ENCODE measurements at places on chromosomes 6 and 20.

DNA sequence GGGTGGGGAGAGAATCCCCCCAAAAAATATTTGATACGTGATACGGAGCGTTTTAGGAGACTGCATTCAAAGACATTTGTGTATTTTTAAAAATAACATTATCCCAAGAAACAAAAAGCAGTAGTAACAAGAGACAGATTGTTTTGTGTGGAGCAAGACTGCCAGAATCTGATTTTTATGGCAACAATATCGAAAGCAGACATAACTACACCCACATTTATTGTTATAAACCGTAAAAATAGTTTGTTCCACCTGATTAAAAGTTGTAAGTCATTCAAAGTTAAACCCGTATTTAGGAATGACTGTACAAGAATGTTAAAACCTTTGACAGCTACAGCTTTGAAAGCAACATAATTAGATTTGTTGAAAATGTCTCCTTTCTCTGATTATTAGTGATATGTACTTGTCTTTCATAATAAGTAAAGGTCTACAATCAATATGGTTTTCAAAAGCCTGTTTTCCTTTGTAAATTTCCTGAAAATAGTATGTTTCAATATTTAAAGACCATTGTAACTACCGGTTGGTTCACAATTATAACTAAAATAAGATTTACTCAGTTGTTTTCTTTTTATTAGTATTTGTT is 2.7 kb downstream of the EYA4 start:
- DNase-seq, result no peak

DNA sequence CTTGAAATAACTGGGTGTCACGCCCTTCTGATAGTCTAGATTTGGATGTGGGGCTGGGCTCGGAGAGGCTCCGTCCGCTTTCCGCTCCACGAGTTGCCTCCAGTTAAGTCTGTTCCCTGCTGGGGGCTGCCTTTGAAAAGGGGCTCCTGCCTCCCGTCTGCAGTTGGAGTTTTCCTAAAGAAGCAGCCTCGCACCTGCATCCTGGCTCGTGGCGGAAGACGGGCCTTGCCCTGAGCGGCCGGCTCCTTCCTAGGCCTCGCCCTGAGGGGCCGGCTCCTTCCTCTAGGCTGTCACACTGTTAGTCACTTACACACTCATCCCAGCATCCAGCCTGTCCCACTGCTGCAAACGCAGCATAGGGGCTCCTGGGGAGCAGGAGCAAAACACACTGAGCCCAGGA is 74.4 kb downstream of the SMOC2 start:
- no peak for DNase-seq

DNA sequence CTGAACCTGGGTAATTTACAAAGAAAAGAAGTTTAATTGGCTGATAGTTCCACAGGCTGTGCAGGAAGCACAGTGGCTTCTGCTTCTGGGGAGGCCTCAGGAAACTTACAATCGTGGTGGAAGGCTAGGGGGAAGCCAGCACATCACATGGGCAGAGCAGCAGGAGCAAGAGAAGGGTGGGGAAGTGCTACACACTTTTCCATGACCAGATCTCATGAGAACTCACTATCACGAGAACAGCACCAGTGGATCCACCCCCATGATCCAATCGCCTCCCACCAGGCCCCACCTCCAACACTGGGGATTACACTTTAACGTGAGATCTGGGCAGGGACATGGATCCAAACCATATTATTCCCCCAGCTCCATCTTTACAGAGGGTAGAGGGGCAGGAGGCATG is 166.4 kb downstream of the NFATC2 start:
- DNase-seq, result no peak

DNA sequence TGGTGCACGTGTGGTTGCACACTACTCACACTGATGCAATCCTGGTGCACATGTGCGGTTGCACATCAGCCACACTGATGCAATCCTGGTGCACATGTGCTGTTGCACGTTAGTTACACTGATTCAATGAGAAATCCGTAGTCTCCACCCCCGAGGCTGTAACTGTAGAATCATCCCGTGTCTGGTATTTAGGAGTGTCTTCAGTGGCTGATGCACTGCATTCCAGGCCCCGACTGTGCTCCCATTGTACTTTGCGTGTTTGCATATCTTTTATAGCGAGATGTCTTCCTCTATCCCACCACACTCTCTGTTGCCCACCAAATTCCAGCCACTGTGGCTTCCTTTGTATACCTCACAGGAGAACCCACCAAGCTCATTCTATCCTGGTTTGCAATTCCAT is 87.8 kb upstream of the MTHFD1L start:
- no peak for DNase-seq

DNA sequence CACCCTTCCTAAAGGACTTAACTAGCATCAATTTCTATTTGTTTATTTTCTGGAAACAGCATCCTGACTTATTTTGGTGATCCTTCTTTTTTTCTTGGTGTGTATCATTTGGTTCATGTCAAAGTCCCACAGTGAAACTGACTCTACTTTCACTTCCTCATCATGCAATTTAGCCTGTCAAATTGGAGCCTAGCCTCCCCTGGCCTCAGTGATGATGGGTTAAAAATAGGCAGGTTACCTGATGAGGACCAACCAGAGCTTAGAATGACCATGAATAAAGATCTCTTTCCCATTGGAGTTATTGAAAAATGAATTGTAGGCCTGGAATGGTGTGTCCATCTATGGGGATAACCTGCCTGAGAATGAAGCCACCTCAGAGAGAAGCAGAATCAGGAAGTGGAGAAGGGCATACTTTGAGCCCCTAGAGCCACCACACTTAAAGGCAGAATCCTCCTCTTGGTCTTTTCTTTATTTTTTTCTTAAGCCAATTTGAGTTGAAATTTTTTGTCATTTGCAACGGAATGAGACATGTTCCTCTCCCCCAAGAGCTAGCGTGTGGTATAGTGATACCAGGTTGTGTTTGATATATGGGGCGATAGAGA is 105.6 kb downstream of the BTBD3 start:
- no peak for DNase-seq

- DNase-seq, result no peak
Observed at GRCh38 chr6:35945650-35946025, 24.7 kb upstream of the SRPK1 start.

DNA sequence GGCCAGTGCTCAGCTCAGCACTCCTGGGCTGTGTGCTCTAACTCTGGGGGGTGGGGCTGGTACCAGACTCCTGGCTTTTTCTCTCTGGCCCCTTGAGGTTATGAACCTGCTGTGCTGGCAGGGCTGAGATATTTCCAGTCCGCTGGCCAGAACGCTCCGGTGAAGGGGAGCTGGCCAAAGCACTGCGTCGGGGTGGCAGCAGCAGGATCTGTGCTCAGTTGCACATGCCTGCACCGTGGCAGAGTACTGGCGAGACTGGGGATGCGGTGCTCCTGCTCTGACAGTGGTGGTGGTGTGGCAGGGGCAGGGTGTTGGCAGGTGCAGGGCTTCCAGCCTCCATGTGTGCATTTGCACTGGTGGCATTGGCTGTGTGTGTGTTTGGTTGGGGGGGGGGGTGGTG is 374.4 kb downstream of the PHF3 start:
- DNase-seq, result no peak

DNA sequence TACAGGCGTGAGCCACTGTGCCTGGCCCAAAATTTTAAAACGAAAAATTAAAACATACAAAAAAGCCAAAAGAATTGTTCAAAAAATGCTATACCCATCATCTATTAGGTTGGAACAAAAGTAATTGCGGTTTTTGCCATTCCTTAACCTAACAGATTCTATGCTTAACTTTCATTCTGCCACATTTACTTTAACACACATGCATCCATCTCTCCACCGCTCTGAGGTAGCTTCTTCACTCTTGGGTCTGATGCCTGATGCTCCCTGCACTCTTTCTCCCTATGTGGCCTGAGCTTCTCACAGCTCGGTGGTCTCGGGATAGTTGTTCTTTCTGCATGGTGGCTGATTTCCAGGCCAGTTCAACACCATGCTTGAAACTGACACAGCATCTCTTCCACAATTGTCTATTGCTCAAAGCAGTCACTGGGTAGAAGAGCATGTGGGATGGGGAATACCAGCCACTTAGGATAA is 4.7 kb upstream of the MANBAL start:
- no peak for DNase-seq

GRCh38 chr20:8589956-8590355 is 457.9 kb downstream of the PLCB1 start:
- DNase-seq, result no peak

Measured in activated CD4-positive, CD25-positive, alpha-beta regulatory T cell (primary cell).